Stimulated activated CD4-positive, alpha-beta T cell treated with anti-CD3 and anti-CD28 coated beads, Interleukin-15, amount 100 ng/mL, for 48 hours (primary cell): ENCODE measurements at places on chromosomes 4 and X.

DNA sequence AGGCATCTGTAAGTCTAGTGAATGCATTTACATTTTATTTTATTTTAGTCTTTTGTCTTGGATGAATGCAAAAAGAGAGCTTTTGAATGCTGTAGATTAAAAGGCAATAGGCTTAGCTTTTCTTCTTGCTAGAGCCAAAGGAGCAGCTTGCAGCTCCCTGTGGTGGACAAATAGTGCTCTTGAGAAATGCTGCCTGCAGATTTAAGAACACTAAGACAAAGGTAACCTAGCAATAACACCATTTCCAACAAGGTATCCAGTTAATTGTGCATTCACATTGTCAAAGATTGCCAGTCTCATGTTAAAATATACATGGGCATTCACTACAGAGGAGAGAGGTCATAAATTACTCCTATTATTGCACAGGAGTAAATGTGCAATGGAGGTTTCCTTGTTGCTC lies 859.2 kb upstream of the PRKX start:
- no peak for DNase-seq

GRCh38 chrX:48827654-48827968 lies 1.3 kb downstream of the ERAS start:
- DNase-seq: no peak

GRCh38 chr4:166008510-166008909 lies 135.5 kb downstream of the TLL1 start:
- DNase-seq: no peak

DNA sequence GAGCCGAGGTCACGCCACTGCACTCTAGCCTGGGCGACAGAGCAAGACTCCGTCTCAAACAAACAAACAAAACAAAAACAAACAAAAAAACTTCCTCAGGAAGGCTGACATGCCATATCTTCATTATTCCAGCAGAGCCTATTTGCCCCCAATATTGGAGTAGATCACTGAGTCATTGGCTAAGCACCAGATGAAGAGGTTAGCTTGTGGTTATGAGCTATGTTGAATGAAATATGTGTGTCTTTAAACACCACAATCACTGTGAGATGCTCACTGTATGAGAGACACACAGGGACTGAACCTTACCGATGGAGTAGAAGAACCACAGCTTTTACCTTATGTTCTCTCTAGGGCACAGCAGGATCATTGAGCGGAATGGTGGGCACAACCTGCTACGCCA lies 122.1 kb upstream of the EOLA2 start:
- DNase-seq: no peak

DNA sequence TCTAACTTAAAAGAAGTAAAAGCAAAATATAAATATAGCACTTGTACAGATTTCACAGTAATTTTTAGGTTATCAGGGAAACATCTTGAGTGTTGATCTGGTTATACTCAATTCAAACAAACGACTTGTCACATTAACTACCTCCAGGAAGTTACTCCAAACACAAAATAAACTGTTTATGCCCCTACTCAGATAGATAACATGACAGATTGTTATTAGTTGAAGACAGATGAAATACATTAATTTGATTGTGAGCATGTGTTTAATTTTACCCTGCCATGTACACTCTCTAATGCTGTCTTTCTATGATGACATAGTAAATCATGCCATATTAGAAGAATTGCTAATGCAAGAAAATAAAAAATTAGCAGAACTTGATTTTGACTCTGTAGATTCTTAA lies 88.0 kb downstream of the RAB28 start:
- DNase-seq: no peak

DNA sequence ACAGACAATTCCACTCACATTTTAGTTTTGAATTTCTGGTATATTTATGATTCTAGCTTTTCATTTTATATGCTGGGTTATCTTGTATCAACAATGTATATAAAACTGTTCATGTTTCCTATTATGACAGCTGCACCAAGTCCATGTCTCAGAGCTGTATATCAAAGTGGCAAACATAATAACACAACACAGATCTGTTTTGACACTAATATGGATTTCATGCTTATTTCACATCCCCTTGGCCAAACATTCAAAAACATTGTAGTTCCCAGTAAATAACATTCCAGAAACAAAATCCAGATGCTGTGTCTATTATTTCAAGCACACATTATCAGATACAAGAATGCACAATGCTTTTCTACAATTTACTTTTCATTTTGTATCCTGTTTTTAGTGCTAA lies 380.6 kb upstream of the MAGEB2 start:
- no peak for DNase-seq

GRCh38 chr4:80183250-80184052 lies 13.9 kb upstream of the PRDM8 start:
- no peak for DNase-seq

- DNase-seq: no peak
These were observed 69.6 kb downstream of the HUWE1 start for GRCh38 chrX:53616946-53617345.

DNA sequence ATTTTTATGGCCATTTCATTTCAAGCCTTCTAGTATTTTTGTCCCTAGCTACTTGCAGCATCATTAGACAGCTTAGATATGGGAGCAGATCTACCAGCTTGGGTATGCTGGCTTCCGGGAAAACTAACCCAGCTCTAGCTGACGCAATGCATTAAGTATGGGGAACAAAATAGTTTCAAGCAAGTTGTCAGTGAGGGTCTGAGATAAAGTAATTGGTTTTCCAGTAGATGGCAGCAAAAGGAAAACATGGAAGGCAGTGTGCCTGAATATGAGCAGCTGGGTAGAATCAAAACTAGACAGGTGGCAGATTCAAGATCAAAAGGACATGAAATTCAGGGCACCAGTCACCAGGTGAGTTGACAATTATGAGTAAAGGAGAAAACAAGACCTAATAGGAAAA lies 340.9 kb upstream of the CTSO start:
- no peak for DNase-seq

GRCh38 chr4:52248820-52249219 lies 197.7 kb downstream of the SPATA18 start:
- DNase-seq: no peak

GRCh38 chrX:477441-478012 lies 90.8 kb upstream of the PPP2R3B start:
- DNase-seq: no peak

GRCh38 chrX:110671068-110671803 lies 124.4 kb downstream of the CHRDL1 start:
- DNase-seq: no peak

- no peak for DNase-seq
These were observed 928.1 kb downstream of the PDHA2 start for GRCh38 chr4:96767815-96768480.

DNA sequence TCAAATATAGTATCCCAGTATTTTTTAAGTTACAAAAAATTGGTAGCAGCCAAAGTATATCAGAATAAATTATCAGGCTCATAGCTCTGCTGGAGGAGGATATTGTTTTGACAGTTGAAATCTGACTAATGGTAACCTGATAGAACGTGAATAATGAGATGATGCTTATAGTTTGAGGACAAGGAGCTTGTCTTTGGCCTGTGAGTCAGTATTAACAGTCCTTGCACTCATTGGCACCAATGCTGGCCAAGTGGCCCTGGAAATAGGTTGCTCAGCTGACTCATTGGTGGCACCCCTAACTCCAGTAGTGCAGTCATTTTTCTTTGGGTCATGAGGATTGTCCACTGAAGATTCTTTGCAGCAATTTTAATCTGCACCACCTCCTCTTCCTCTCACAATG lies 203.3 kb upstream of the JADE1 start:
- DNase-seq: no peak

GRCh38 chr4:154348657-154349056 lies 142.9 kb downstream of the DCHS2 start:
- DNase-seq: no peak

DNA sequence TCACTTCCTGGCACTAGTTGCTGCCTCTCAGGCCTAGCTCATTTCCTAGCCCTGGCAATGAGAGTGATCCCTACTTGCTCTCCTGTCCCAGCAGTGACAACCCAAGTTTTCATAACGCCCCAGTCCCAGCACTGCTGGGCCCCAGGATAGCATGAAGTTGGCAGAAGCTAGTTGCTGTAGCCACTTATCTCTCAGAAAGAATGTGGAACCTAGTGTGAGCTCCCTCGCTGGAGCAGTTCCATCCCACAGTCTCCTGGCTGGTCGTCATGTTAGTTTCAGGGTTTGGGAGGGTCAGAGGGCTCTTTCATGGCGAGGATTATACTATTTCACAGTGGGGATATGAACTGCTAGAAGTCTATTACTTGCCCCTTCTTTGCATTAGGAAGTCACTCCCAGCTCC lies 5.1 kb downstream of the PF4 start:
- DNase-seq: no peak

DNA sequence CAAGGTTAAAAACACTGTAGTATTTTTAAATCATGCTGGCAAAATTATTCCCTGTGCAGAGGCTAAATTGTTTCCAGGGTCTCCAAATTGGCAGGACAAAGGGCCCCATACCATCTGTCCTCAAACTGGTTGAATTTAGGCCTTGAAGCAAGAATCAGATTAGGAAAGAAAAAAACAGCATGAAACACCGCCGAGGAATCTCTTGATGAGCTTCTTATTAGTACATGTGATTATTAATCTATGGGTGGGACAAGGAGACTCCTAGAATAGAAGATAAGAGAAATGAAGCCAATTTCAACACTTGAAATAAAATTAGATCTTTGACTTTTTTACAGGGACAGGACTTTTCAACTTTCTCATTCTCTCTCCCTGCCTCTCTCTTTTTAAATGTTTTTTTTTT lies 7.1 kb upstream of the CLNK start:
- no peak for DNase-seq

DNA sequence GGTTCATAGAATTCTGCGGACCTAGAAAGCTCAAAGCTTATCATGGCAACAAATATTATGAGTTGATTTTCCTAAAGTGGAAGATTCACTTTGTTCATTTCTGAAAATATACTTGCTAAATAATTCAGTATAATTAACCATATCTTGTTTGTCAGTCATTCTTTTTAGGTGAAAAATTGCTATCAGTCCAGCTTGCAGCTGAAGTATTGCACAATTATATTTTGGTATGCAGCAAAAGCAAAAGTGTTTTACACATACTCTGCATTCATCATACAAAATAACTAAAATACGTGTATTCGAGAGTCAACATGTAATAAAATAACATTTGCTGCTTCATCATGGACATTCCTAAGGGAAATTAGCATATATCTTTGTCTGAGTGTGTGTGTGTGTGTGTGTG lies 24.8 kb downstream of the DKK2 start:
- DNase-seq: no peak

- no peak for DNase-seq
These were observed 188.4 kb upstream of the TRPC5 start for GRCh38 chrX:112270991-112271390.

DNA sequence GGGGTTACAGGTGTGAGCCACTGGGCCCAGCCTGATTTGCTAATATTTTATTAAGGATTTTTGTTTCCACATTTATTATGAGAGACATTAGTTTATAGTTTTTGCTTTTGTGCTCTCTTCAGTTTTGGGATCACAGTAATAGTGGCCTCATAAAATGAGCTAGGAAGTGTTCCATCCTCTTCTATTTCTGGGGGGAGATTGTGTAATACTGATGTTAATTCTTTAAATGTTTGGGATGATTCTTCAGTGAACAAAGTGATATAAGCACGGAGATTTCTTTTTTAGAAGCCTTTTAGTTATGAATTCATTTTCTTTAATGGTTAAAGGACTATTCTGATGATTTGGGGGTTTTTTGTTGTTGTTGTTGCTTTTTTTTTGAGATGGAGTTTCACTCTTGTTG lies 41.3 kb downstream of the RBMX start:
- no peak for DNase-seq

DNA sequence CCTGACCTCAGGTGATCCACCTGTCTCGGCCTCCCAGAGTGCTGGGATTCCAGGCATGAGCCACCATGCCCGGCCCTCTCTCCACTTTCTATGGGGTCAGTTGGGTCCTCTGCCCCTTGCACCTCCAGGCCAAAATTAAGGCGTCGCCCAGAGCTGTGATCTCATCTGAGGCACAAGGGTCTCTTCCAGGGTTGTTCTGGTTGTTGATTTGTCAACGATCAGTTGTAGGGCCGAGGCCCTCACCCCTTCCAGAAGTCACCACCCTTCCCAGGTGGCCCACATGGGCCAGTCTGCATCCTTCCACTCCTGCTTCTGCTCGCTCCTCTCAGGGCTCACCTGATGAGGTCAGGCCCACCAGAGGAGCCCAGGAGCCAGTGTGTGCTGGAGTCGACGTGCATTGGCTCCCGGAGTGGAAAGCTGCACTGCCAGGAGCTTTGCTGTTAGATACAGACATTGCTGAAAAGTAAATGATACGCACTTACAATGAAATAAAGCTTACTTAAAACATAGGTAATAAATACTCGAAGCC lies 14.3 kb upstream of the TMEM271 start:
- no peak for DNase-seq
